ENCODE measurements at places on chromosomes 4 and X. TPM values are rescaled to one million over a fixed set of nuclear protein-coding genes. Genes with fewer than 3 reads are reported as not detected.

The PABPC1L2A gene
- total RNA-seq, result not detected

The SMAD1 gene
- 2.9 TPM for total RNA-seq

The ZFP42 gene
- total RNA-seq, result not detected

The FGF2 gene
- 0.56 TPM for total RNA-seq

The VCX gene
- total RNA-seq, result not detected

The KLB gene
- total RNA-seq, result not detected

The SPANXB1 gene
- not detected for total RNA-seq

GRCh38 chrX:8242431-8243020 lies 71.5 kb upstream of the VCX2 start:
- no peak for DNase-seq
- no peak overlapping the region for H3K27ac ChIP-seq
- H3K36me3 ChIP-seq, result no peaks in the 10 kb centered on the region
- no peak overlapping the region for H3K4me3 ChIP-seq

- H3K4me1 ChIP-seq, result peaks cover 54% of the 10 kb centered on the region
- peak overlapping the region; percentile 95 for H3K27ac ChIP-seq
- peak overlapping the region; percentile 56 for H3K4me3 ChIP-seq
- DNase-seq, result no peak
These were observed 7.8 kb downstream of the DOCK11 start for GRCh38 chrX:118503260-118504041.

DNA sequence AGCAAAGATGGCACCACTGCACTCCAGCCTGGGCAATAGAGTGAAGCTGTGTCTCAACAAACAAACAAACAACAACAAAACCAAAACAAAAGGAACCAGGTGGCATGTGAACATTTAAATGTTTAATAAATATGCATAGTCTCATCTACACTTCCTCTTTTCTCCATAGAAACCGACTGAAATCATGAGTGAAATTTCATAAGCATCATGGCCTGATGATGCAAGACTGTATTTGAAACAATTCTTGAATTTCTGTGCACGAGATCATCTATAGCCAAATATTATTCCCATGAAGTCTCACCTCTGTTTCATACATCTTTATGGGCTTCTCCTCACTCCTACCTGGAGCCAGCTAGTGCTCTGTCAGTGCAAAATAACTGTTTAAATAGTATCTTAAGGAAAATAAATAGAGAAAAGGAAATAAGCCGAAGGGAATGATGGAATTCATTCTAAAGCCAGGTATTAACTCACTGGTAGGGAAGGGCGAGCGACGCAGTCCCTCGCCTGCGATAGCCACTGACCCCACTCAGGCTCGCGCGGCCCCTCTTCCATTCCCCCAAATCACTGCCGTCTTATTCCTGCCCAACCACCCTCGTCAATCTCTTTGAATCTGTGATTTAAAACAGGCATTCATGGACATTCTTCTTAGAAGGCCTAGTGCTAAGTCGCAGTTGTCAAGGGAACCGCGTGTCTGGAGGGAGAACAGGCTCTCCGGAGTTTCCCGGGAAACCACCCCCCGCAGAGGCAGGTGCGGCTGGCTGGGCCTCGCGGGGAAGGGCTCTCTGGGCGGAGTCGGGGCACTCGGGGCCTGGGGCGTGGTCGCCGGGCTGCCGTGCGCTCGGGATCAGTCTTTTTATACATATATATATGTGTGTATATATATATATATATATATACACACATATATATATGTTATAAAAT lies 52.4 kb upstream of the TRIM2 start:
- no peaks in the 10 kb centered on the region for H3K36me3 ChIP-seq
- peaks cover 43% of the 10 kb centered on the region for H3K4me1 ChIP-seq
- no peak overlapping the region for H3K4me3 ChIP-seq
- peak; percentile 60 for DNase-seq
- H3K27ac ChIP-seq, result no peak overlapping the region
- H3K27me3 ChIP-seq, result peaks cover 2% of the 10 kb centered on the region

GRCh38 chr4:74038425-74039314 lies at the start of gene CXCL3:
CXCL3 (minus strand) TSS chr4:74038689; CDS start chr4:74038611, 78 bp downstream.
- no peak within 1 kb of the TSS for H3K27ac ChIP-seq
- H3K4me3 ChIP-seq, result peak within 1 kb of the TSS; percentile 46
- DNase-seq, result peak; percentile 10

- peaks cover 3% of the 10 kb centered on the region for H3K36me3 ChIP-seq
- peaks cover 7% of the 10 kb centered on the region for H3K27me3 ChIP-seq
- H3K4me3 ChIP-seq, result peak overlapping the region; percentile 54
- DNase-seq, result no peak
These were observed 1.4 kb downstream of the PAQR3 start for GRCh38 chr4:78937837-78938236.

DNA sequence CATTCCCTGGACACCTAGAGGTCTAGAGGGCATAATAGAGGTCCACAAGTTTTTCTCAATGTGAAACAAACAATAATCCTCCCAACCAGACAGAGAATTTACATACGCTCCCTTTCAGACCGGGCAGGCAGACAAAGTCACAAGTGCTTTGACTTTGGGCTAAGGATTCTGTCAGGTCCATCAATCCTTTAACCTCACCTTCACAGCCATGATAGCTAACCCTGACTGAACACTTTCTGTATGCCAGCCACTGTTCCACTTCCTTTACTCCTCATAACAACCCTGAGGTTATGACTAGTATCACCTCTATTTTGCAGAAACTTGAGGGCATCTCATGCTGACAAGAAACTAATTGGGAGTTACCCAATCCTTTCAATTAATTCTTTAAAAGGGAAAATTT lies 118.8 kb upstream of the AFF2 start:
- peaks cover 34% of the 10 kb centered on the region for H3K4me1 ChIP-seq
- peak overlapping the region; percentile 64 for H3K4me3 ChIP-seq
- H3K27ac ChIP-seq, result peak overlapping the region; percentile 87
- no peak for DNase-seq
- H3K36me3 ChIP-seq, result no peaks in the 10 kb centered on the region

GRCh38 chrX:42696536-42697124 lies 81.3 kb downstream of the PPP1R2C start:
- H3K4me1 ChIP-seq, result peaks cover 3% of the 10 kb centered on the region
- no peak overlapping the region for H3K27ac ChIP-seq
- no peaks in the 10 kb centered on the region for H3K27me3 ChIP-seq
- no peaks in the 10 kb centered on the region for H3K36me3 ChIP-seq
- DNase-seq, result no peak

GRCh38 chrX:103550415-103551051 lies 31.2 kb upstream of the RAB40A start:
- no peak overlapping the region for H3K4me3 ChIP-seq
- no peak overlapping the region for H3K27ac ChIP-seq
- no peaks in the 10 kb centered on the region for H3K27me3 ChIP-seq
- no peaks in the 10 kb centered on the region for H3K4me1 ChIP-seq
- H3K36me3 ChIP-seq, result no peaks in the 10 kb centered on the region
- no peak for DNase-seq

DNA sequence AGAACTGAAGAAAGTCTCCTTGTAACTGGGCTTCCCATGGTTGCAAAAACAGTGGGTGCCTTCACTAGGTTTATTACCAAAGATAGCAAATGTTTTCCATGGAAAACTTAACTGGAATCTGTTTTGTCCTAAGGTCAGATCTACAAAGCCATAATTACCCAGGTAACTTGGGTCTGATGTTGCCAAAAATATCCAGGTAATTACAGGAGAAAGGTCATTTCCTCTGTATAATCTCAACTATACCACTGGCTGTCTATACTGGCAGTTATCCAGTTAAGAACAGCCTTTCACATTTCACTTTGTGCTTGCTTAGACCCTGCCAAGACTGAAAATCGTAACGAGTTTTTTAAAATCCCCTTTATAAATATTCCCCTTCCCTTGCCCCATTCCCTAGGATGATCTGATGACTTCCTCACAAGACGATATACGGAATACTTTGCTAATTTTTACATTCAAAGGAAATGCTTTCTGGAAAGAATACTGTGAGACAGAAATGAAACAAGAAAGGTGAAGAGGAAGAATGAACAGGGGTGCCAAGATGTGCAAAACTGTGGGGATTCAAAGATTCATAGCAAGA lies 105.5 kb downstream of the MAML3 start:
- peaks cover 21% of the 10 kb centered on the region for H3K4me1 ChIP-seq
- no peak overlapping the region for H3K27ac ChIP-seq
- H3K36me3 ChIP-seq, result no peaks in the 10 kb centered on the region
- peak overlapping the region; percentile 57 for H3K4me3 ChIP-seq
- no peak for DNase-seq
- peaks cover 32% of the 10 kb centered on the region for H3K27me3 ChIP-seq

DNA sequence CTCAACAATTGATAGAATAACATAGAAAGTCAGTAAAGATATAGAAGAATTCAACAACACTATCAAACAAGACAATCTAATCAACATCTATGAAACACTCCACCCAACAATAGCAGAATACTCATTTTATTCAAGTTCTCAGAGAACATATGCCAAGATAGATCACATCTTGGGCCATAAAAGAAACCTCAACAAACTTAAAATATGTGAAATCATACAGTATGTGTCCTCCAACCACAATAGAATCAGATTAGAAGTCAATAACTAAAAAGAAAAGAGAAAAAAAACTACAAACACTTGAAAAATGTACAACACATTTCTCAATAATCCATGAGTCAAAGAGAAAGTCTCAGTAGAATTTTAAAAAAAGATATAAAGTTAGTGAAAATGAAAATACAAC lies 78.6 kb upstream of the LDB2 start:
- no peaks in the 10 kb centered on the region for H3K4me1 ChIP-seq
- H3K4me3 ChIP-seq, result no peak overlapping the region
- DNase-seq, result no peak
- H3K36me3 ChIP-seq, result no peaks in the 10 kb centered on the region
- peaks cover 3% of the 10 kb centered on the region for H3K27me3 ChIP-seq
- H3K27ac ChIP-seq, result no peak overlapping the region

- no peaks in the 10 kb centered on the region for H3K27me3 ChIP-seq
- H3K36me3 ChIP-seq, result peaks cover 1% of the 10 kb centered on the region
- DNase-seq, result peak; percentile 34
These were observed 42.7 kb upstream of the CTAG2 start for GRCh38 chrX:154695911-154696675.

GRCh38 chr4:37653601-37654000 lies 32.6 kb downstream of the RELL1 start:
- DNase-seq, result no peak
- H3K27me3 ChIP-seq, result no peaks in the 10 kb centered on the region
- H3K4me3 ChIP-seq, result no peak overlapping the region

GRCh38 chrX:31483336-31483735 lies 411.5 kb upstream of the FTHL17 start:
- H3K27me3 ChIP-seq, result no peaks in the 10 kb centered on the region
- no peaks in the 10 kb centered on the region for H3K4me1 ChIP-seq
- H3K27ac ChIP-seq, result no peak overlapping the region

GRCh38 chrX:33416273-33416805 lies 205.0 kb upstream of the DMD start:
- H3K36me3 ChIP-seq, result no peaks in the 10 kb centered on the region
- H3K4me3 ChIP-seq, result no peak overlapping the region
- no peaks in the 10 kb centered on the region for H3K27me3 ChIP-seq
- H3K4me1 ChIP-seq, result no peaks in the 10 kb centered on the region
- no peak for DNase-seq
- no peak overlapping the region for H3K27ac ChIP-seq

GRCh38 chr4:55549888-55550287 lies 3.2 kb upstream of the CLOCK start:
- DNase-seq, result no peak
- H3K4me1 ChIP-seq, result peaks cover 31% of the 10 kb centered on the region
- H3K4me3 ChIP-seq, result no peak overlapping the region
- H3K36me3 ChIP-seq, result no peaks in the 10 kb centered on the region
- peak overlapping the region; percentile 43 for H3K27ac ChIP-seq

GRCh38 chr4:1047106-1047975 lies 35.9 kb downstream of the FGFRL1 start:
- H3K27me3 ChIP-seq, result peaks cover 31% of the 10 kb centered on the region
- no peak overlapping the region for H3K27ac ChIP-seq
- H3K36me3 ChIP-seq, result no peaks in the 10 kb centered on the region
- H3K4me3 ChIP-seq, result no peak overlapping the region
- no peak for DNase-seq

DNA sequence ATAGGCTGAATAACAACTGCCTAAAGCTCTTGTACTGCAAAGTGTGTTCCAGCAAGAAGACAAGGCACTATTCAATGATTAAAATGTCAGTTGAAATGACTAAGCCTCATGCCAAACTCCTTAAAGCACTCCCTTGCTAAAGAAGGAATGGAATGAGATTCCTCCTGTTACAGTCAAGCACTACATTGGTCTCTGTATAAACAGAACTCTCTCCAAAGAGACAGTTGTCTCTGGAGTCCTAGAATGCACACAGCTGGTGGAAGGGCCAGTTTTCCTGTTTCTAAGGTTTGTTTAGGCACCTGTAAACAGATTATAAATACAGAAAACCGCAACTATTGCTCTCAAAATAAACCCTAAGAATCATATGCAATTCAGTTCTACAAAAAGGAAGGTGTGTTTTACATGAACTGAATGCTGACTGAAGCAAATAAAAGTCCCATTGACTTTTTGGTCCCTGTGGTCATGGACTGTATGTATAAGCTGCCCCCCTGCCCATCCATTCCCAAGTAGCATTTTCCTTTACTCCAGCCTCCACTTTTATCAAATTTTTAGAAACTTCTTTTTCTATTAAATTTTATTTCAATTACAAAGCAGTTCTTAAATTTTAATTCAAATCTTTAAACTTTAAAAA lies 47.0 kb downstream of the FAT1 start:
- H3K27me3 ChIP-seq, result no peaks in the 10 kb centered on the region
- H3K4me1 ChIP-seq, result no peaks in the 10 kb centered on the region
- no peaks in the 10 kb centered on the region for H3K36me3 ChIP-seq
- DNase-seq, result no peak
- H3K4me3 ChIP-seq, result no peak overlapping the region
- no peak overlapping the region for H3K27ac ChIP-seq

DNA sequence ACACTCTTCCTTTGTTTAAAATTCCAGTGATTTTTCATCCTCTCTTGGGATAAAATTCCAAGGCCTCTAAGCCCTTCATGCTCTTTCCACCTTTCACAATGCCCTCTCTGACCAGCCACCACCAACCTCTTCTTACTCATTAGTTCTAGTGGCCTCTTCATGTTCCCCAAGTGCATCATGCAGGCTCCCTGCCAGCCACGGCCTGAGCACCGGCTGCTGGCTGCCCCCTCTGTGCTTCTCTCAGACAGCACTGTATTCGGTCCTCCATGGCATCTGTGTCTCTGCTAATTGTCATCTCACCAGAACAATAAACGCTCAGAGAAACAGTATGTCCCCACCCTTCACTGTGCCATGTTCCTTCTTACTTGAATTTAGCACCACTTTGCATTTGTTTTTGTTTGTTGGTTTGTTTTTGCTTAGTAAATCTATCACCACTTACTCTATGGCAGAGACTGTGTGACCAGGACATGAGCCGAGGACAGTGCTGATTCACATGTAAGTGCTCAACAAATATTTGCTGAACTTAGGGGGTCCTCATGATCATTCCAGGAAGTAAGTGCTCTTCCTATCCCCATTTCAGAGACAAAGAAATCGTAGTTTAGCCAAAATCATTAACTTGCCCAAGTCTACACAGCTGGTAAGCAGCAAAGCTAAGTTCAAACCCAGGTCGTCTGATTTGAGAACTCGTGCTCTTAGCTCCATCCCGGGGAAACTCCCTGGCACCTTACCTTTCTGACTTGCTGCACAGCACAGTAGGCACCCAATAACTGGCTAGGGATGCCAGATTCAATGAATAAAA lies 77.1 kb upstream of the UCP1 start:
- no peak overlapping the region for H3K4me3 ChIP-seq
- no peak overlapping the region for H3K27ac ChIP-seq
- DNase-seq, result no peak
- no peaks in the 10 kb centered on the region for H3K4me1 ChIP-seq

Data from activated CD4-positive, alpha-beta memory T cell treated with anti-CD3 and anti-CD28 coated beads for 36 hours (primary cell).